NCI-H446 (cell line): ENCODE measurements at places on chromosomes 13 and 19.

DNA sequence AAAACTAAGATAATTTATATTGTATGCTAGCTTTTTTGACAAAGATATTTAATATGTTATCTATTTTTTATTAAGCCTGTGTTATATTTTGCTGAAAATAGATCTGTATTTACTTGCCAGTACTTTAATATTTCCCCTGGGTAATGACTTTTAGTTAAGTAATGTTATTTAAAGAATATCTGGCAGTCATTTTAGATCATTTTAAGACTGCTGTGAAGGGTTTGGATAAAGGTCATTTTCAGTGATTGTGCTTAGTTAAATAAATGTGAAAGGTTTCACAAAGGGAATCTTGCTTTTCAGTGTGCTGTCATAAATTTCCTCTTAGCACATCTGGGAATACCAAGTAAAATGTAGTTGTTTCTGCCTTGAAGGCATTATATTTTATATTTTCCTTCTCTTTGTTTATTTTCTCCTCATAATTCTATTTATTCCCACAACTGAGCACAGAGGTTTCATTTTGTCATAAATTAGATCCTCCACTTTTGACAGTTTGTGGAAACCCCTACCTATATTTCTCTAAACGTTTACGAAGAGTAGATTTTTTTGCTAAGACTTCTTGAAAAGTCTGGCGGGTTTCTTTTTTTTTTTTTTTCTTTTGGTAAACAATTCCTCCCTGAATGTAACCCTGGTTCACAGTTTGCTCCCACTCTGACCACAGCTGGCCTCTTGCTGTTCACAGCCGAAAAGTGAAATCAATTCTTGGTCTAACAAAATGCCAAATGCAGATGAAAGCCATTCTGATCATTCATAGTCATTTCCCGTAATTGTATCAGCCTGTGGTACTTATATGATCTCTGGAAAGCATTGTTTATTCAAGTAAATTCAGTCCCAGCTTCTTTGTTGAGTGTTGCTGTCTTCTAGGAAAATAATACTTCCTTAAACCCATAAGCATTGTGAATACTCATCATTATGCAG is 87.8 kb downstream of the MAB21L1 start:
- no peak for DNase-seq

DNA sequence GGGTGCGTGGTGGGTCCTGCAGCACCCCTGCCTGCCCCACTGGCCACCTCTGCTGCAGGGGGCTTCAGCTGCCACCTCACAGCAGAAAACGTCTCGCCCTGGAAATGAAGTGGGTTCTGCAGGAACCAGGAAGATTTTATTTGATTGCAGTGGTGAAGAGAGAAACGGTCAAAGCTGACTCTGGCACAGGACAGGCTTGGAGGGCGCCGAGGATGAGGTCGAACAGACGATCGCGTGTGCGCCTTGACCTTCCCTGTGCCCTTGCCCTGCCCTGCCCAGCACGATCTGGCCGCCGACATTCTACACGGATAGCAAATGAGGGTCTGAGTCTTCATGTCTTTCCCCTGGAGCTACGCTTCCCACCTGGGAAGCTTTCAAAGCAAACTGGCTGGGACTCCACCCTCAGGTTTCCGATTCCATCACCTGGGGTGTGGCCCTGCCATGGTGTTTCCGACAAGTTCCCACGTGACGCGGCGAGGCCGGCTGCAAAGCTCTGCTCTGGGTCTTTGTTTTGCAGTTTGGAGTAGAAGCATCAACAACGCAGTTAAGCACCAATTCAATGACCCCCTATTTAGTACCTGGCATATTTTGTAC is 50.3 kb upstream of the TUBGCP3 start:
- DNase-seq, result no peak

GRCh38 chr19:23312515-23312914 is 62.3 kb upstream of the ZNF724 start:
- DNase-seq, result no peak

GRCh38 chr13:52944697-52945096 is 83.9 kb upstream of the OLFM4 start:
- no peak for DNase-seq

- no peak for DNase-seq
These were observed 41.9 kb downstream of the ADPRHL1 start for GRCh38 chr13:113411216-113412023.

DNA sequence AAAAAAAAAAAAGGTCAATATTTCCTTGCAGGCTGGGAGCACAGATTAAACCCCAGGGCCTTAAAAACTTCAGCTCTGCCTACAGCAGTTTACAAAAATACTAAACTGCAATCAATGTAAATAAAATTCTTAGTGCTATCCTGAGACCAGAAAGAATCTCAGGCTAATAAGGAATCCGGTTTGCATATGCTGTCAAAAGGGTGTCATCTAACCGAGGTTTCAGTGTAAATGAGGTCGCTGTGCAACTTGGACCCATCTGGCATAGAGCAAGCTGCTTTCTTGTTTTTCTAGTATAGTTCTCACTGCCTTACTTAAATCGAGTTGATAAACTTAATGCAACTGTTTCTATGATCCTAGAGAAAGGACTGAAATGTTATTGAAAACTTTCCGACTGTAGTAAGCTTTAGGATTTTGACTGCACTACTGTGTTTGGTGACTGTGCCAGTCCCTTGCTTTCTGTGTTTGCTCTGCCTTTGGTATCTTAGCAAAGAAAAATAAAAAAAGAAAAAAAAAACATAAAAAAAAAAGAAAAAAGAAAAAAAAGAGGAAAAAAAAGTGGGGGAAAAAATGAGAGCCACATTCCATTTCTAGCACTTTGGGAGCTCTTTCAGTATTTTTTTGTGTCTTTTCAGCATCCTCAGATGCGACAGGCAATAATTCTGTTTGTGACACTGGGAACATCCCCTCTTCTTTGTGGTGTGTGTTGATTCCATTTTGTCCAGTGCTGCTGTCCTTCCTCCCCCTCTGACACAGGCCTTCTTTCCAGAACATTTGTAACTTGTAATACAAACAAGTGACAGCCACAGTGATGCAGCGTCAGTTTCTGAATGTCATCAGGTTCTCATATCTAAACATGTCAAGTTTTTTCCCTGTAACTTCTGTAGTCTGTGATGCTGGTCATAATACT is 340.5 kb downstream of the ZNF536 start:
- no peak for DNase-seq
